CD4-positive, alpha-beta T cell treated with Interleukin-21 for 1 hour (primary cell): ENCODE measurements at places on chromosomes 1 and 21.

- DNase-seq = no peak
Measured at GRCh38 chr1:23824711-23825075, 536 bp downstream of the HMGCL start.

GRCh38 chr21:36964827-36965719, 1.4 kb downstream of the HLCS start:
- no peak for DNase-seq

GRCh38 chr21:42619841-42620240, 33.6 kb upstream of the PDE9A start:
- no peak for DNase-seq

DNA sequence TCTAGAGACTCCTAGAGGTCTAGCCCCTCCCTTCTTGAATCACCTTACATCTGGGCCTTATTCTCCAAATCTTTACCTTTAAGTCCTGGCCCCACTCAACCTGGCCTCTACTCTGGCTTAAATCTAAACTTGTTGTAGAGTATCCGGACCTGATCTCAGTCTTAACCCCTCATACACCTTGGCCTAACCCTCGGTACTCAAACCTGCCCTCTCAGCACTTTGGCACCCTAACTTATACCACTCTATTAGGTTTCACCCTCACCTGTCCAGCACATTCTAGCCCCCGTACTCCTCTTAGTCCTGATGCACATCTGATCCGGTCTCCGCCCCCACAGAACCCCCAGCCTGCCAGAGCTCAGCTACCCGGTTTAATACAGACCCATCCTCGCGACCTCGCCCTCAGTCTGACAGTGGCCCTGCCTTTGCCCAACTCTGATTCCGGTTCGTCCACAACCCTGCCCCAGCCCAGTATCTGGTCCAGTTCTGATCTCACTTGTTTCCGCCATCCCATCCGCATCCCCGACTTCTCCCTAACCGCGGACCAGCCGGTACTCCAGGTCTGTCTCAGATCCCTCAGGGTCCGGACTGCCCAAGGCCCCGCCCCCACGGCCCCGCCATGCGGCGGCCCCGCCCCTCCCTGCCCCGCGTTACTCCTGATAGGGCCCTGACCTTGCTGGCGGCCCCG, 1.5 kb downstream of the TRIM62 start:
- DNase-seq = no peak

DNA sequence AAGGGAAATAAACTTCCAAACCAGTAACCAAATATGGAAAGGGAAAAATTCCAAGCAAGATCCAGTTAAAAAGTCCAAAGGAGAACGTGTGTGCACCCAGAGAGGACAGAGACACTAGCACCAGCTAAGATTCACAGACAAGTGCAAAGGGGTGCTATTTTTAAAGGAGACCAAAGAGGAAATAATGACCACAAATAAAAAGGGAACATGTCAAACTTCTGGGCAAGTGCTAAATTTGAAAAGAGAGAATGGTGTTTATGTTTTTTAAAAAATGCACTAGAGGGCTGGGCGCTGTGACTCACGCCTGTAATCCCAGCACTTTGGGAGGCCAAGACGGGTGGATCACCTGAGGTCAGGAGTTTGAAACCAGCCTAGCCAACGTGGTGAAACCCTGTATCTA, 8.6 kb downstream of the JAM2 start:
- DNase-seq = no peak

DNA sequence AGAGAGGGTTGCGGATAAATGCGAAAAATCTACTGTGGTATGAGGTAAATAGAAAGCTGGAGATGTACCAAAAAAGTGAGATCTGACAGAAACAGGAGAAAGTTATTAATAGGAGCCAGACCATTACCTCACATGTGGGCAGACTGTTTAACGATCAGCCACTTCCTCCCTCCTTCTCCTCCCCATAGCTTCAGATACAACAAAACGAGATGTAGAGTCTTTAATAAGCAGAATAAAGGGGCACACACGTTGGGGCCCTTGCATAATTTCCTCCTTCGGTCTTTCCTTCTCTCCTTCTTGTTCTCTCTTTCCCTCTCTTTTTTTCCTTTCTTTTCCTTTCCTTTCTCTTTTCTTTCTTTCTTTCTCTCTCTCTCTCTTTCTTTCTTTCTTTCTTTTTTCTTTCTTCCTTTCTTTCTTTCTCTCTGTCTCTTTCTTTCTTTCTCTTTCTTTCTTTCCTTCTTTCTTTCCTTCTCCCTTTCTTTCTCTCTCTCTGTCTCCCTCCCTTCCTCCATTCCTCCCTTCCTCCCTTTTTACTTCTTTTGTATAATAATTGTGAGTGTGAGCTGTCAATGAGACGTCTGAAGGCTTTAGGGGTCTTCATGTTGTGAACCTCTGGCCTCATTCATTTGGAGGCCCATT, 242.1 kb downstream of the GRIK1 start:
- DNase-seq = no peak

GRCh38 chr1:158333405-158334155, 2.2 kb upstream of the CD1B start:
- no peak for DNase-seq

DNA sequence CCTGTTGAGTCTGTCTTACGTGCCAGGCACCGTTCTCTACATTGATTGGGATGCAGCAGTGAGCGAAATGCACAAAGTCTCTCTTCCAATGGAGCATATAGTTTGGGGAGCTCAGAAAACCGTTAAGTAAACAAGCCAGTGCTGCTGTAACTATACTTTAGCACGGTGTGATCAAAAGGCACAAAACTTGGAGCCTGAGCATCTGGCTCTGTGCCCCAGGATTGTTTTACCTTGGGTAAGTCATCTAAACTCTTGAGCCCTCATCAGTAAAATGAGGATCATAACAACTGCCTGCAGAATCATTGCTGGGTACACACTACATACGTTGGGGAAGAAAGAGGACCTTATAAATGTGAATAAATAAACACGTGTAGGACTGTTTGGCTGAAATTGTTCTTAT, 1.8 kb downstream of the HHIPL2 start:
- DNase-seq = no peak

DNA sequence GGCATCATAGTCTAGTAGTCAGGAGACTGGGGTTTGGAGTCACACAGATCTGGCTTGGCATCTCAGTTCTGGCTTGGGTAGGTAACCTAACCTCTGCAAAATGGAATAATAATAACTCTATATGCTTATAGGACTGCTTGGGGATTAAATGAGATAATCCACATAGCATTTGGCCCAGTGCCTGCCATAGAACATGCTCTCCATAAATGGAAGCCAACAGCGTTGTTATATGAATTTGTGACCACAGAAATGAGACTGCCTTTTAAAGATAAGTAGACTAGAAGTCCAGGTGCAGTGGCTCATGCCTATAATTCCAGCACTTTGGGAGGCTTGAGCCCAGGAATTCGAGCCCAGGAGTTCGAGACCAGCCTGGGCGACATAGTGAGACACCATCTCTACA, 4.0 kb upstream of the OPRD1 start:
- no peak for DNase-seq

DNA sequence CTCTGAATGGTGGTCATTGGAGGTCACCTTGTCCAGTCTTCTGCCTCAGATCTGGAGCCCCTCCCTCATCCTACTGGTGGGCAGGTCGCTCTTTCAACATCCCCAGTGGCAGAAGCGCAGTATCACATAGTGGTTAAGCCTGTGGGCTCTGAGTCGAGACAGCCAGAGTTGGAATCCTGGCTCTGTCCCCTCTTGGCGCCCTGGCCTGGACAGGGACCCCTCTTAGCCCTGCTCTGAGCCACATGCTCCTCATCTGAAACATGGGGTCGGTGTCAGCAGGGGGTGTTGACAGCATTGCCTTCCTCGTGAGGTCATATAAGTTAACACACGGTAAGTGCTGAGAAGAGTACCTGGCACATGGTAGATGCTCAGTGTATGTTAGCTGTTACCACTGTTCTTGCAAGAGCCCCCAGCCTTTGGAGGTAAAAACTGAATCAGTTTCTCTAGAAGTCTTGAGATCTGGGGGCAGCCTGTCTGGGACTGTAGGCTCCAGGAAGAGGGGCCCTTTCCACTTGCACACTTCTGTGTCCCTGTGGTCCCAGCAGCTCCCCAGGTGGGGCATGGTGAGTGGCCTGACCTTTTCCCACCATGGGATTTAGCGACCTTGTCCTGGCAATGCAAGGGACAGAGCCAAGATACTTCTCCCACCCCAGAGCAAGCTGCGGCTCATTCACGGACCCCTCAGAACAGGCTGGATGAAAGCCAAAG, 6.4 kb downstream of the ZC3H12A start:
- peak; percentile 4 for DNase-seq
